ENCODE measurements at places on chromosomes 11 and 22.

DNA sequence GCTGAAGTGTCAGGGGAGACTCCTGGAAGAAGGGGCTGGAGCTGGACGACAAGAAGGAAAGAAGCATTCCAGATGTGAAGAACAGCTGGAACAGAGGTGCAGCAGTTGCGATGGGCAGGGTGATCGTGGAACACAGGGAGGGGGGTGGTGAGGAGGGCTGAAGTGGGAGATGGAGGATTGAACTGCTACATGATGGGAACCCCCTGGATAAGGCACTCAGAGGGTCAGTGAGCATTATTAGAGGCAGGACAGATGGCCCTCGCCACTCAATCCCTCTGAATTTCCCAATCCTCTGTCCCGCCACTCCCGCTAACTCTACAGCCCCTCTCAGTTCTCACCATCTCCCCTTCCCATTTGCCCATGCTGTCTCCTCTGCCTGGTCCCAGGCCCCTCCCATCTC is 14.0 kb downstream of the SERPINH1 start:
- DNase-seq = no peak

- DNase-seq = no peak
Measured at GRCh38 chr11:64619811-64620380, 28.9 kb downstream of the SLC22A12 start.

DNA sequence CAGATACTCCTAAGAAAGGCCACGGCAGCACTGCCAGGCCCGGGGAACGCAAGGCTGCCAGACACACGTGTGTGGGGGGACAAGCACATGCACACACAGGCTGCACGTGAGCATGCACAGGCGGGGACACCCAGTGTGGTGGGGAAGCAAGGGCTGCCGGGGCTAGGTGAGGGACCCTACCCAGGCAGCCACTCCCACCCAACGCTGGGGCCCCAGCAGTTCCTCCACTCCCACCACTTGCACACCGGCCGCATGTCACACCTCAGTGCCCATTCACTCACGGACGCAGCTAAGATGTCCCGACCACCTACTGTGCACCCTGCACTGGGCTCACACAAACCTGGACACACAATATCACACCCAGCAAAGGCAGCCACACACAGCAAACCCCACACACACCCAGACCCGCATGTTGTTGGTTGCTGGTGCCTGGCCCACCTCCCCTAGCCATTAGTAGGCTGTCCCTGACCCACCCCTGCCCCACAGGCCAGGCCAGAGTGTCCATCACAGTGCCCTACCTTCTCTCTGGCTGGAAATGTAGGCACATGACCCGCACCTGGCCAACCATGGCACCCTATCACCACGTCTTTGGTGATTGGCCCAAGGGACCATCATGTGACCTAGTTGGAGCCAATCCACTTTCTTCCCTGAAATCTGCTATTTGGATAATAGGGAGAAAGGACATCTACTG is 8.8 kb downstream of the SSTR3 start:
- no peak for DNase-seq

- DNase-seq = no peak
Measured at GRCh38 chr11:118106789-118107335, 20.1 kb upstream of the SMIM35 start.

DNA sequence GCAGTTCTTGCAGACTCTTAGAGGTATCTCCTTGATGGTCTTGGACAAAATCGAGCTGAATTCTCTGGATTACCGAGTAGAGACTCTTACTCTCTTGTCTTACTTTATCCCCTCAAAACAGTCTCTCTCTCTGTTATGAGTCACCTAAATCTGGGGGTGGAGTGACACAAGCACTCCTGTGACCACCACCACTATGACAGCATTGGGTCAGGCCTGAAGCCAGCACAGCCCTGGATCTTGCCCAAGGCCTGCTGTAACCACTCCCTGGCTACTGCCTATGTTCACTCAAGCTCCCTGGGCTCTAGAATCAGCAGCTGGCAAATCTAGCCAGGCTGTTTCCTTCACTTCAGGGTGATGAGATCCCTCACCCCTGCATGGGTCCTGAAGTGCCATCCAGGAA is 662.5 kb downstream of the LUZP2 start:
- no peak for DNase-seq

DNA sequence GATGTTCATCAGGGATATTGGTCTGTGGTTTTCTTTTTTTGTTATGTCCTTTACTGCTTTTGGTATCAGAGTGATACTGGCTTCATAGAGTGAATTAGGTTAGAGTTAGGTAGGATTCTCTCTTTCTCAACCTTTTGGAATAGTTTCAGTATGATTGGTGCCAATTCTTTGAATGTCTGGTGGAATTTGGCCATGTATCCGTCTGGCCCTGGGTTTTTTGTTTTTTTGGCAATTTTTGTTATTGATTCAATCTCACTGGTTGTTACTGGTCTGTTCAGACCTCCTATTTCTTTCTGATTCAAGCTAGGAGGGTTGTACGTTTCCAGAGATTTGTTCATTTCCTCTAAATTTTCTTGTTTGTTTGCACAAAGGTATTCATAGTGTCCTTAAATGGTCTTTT is 54.4 kb downstream of the ATXN10 start:
- DNase-seq = no peak

- no peak for DNase-seq
Measured at GRCh38 chr11:17722000-17722643, 2.8 kb downstream of the MYOD1 start.

DNA sequence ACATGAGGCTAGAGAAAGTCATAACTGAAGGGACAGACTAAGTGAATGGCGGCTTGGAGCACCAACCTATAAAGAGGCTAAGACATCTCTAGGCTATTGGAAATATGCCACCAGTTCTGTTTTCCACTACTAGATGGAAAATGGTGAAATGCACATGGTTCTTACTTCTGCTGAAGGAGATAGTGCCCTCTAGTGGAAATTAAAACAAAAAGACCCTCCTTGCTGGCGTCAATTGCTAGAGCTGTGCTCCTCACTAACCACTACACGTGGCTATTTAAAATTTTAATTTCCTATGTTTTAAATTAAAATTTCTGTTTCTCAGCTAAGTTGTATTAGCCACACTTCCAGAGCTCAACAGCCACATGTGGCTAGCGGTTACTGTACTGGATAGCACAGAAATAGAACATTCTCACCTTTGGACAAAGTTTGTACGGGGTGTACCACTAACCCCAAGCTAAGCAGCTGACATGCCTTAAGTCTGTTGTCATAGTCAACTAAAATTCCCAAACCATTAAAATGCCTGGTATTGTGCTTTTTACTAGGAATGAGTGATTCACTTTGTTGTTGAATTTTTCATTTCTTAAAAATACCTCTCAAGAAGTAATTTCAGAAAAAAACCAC is 34.1 kb upstream of the CALCA start:
- peak; percentile 5 for DNase-seq

- no peak for DNase-seq
Measured at GRCh38 chr11:8233691-8234424, 29.8 kb downstream of the LMO1 start.

- no peak for DNase-seq
Measured at GRCh38 chr11:70021586-70021985, 56.5 kb upstream of the ANO1 start.

- no peak for DNase-seq
Measured at GRCh38 chr11:14001597-14001996, 39.1 kb downstream of the SPON1 start.

DNA sequence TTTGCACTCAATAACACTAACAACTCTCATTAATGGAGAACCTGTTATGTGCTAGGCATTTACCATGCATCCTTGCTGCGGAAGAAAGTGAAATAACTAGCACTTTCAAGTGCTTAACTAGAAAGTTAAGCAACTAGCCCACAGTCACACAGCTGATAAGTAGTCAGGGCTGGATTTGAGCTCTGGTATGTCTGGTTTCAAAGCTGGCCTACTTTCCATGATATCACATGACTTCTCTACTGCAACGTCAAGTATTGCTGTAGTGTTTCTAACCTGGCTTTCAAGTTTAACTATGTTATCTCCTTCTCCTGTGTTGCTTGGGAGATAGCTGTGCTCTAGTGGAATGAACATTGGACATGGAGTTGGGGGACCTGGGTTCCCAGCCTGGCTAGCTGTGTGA is 12.1 kb downstream of the SLC15A3 start:
- no peak for DNase-seq

DNA sequence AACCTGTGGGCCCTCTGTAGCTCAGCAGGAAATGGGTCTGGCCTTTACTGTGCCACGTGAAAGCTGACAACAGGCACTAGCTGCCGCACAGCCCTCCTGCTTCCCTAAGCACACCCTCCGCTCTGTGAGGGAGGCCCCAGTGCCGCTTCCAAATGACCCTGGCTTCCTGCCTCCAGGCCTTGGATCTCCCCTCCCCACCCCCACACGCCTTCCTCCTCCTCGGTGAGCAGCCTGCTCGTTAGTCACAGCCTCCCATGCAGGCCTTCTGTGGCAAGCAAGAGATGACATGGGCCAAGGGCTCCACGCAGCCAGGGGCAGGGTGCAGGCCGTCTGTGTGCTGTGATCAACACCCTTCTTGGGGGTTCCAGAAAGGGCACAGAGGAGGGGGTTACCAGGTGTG is 15.3 kb upstream of the RASL10A start:
- DNase-seq = no peak

DNA sequence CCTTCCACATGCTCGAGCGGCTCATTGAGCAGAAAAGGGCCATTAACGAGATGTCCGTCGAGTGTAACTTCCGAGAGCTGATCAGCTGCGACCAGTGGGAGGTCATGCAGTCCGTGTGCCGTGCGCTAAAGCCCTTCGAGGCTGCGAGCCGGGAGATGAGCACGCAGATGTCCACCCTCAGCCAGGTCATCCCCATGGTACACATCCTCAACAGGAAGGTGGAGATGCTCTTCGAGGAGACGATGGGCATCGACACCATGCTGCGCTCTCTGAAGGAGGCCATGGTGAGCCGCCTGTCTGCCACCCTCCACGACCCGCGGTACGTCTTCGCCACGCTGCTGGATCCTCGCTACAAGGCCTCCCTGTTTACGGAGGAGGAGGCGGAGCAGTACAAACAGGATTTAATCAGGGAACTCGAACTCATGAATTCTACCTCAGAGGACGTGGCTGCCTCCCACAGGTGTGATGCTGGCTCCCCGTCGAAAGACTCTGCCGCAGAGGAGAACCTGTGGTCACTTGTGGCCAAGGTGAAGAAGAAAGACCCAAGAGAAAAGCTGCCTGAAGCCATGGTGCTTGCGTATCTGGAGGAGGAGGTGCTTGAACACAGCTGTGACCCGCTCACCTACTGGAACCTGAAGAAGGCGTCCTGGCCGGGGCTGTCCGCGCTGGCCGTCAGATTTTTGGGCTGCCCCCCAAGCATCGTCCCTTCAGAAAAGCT is 31.7 kb downstream of the ALG12 start:
- no peak for DNase-seq

DNA sequence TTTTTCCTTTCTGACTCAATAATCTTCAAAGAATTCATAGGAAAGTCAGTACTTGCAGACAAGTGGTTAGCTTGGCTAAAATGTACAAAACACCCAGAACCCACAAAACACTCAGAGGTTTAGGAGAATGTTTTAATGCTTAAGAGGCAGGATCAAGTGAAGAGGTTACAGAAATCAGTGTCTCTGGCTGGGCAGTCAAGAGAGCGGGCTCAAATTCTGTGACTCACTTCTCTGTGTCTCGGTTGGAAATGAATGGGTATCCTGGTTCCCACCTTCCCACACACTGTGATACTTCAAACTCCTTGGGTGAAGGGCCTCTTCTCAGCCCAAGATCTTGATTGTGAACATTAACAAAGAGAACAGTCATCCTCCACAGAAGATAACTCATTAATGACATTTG is 3.8 kb downstream of the MPEG1 start:
- DNase-seq = no peak

GRCh38 chr11:29530961-29531360 is 485.9 kb downstream of the KCNA4 start:
- no peak for DNase-seq

DNA sequence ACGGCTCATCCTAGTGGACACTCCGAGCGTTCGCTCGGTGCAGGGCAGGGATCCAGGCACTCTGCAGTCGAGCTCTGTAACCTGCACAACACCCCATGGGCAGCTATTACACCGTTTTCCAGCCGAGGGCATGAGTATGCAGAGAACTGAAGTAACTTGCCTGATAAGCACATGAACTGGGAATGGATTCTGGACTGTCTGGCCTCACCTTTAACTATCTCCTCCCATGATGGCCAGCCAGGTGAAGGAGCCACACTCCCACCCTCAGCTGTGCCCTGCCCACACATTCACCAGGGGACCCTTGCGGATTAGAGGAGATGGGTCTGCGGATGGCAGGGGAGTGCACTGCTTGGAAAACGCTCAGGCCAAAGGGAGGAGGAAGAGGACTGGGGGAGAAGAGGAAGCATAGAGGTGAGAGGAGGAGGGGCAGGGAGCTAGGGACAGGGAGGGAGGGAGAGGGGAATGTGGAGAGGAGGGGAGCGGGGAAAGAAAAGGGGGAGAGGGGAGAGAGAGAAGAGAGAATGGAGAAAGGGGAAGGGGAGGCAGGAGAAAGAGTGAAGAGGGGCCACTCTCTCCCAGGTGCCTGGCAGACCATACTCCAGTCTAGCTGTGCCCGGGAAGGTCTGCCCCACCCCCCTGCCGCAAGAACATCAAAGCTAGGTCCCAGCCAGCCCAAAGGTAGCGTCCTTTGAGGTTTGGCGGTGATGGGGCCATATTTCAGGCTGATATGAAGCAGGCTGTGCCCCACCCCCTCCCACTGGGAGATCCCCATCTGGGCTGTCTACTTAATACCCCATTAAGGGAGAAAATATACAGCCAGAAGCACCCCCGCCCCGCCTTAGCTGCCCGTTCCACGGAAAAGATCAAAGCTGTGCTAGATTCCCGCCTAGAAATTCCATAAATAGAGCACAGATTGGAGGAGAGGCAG is 33.2 kb upstream of the TCF20 start:
- no peak for DNase-seq

GRCh38 chr11:94545264-94546161 is 1.8 kb downstream of the FUT4 start:
- DNase-seq = no peak

- no peak for DNase-seq
Measured at GRCh38 chr11:119885067-119885466, 156.1 kb upstream of the NECTIN1 start.

DNA sequence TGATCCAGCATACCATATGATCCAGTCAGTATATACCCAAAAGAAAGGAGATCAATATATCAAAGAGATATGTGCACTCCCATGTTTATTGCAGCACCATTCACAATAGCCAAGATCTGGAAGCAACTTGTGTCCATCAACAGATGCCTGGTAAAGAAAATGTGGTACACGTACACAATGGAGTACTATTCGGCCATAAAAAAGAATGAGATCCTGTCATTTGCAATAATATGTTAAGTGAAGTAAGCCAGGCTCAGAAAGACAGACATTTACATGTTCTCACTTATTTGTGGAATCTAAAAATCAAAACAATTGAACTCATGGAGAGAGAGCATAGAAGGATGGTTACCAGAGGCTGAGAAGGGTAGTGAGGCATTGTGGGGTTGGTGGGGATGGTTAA is 27.0 kb downstream of the SNU13 start:
- no peak for DNase-seq
